ENCODE measurements at places on chromosomes 16 and 17.

- DNase-seq, result no peak
These were observed 180.3 kb downstream of the AXIN2 start for GRCh38 chr17:65381152-65381551.

DNA sequence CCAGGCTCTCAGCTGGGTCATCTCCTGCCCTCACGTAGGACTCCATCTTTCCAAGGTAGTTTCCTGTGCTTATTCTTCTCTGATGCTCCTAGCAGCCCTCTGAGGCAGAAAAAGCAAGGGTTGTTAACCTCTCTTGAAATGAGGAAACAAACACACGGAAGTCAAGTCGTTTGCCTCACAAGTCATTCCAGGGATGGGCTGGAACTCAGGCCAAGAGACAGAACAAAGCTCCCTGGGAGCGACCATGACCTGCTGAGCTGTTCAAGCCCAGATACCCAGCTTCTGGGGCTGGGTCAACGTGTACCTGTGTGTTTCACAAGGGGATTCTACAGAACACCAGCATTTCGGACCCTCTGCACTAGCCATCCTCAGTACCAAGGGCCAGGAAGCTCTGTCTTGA lies 28.1 kb downstream of the SRL start:
- DNase-seq, result no peak

GRCh38 chr16:58338205-58338604 lies 43.4 kb upstream of the PRSS54 start:
- DNase-seq, result no peak

GRCh38 chr17:5922476-5922875 lies 147.7 kb upstream of the WSCD1 start:
- DNase-seq, result no peak

All from stimulated activated CD8-positive, alpha-beta memory T cell treated with anti-CD3 and anti-CD28 coated beads, Interleukin-2, amount 100 ng/mL, for 1 hour (primary cell).